ENCODE measurements at places on chromosomes 6 and 20.

GRCh38 chr6:52958546-52959255, 36.4 kb downstream of the GSTA4 start:
- no peak for DNase-seq

DNA sequence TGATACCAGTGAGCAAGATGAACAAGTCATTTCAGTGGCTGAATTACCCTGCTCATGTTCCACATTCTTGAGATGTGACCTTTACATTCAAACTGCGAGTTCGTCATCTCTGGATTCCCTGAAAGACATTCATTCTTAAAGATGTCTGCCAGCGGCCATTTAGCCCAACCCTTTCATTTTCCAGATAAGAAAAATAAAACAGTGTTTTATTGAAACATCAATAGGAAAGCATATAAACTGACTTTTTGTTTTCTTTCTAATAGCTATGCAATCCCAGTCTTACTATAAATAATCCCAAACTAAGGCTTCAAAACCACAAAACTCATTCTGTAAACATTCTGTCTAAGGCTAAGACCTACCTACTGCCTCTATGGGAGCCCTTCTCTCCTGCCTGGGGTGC, 134.0 kb downstream of the SAMD5 start:
- DNase-seq = no peak

DNA sequence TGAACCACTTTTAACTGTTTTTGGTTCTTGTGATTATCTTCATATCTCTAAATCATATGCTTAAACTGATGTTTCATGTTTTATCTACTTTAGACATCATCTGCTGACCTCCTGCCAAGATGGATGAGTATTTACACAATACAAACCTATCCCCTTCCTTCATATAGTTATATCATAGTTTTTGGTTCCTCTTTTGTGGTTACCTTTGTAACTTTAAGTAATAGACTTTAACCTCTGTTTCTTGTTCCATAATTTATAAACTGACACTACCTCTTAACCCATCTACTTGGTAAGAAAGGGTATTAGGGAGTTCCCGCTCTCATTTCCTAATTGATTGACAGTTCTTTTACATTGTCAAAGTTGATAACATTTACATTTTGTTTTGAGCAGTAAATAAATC, 11.9 kb downstream of the PCMT1 start:
- DNase-seq = peak; percentile 27

GRCh38 chr6:137430954-137431353, 63.2 kb downstream of the OLIG3 start:
- DNase-seq = no peak

DNA sequence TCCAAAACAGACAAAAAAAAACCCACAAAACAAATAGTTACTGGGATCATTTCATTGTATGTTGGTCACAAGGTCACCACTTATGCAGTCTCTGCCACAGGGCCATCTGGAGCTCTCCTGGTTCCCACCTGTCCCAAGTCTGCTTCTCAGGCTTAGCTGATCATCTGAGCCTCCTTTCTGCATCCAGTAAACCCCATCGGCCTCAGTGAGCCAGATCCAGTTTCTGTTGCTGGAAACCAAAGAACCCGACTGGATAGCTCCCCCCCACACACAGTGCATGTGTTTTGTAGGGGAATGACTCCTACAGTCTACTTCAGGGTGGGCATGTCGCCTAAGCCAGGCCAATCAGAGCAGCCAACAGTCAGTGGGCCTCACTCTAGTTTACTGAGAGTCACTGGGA, 233.3 kb downstream of the PREX1 start:
- DNase-seq = no peak

GRCh38 chr20:51337126-51337805, 205.3 kb downstream of the NFATC2 start:
- no peak for DNase-seq

GRCh38 chr20:55533632-55534031, 471.7 kb downstream of the CBLN4 start:
- DNase-seq = no peak

GRCh38 chr6:17389274-17389847, 4.0 kb upstream of the CAP2 start:
- no peak for DNase-seq

- peak; percentile 83 for DNase-seq
Observed at GRCh38 chr20:45835825-45836224, 2.2 kb downstream of the SNX21 start.

DNA sequence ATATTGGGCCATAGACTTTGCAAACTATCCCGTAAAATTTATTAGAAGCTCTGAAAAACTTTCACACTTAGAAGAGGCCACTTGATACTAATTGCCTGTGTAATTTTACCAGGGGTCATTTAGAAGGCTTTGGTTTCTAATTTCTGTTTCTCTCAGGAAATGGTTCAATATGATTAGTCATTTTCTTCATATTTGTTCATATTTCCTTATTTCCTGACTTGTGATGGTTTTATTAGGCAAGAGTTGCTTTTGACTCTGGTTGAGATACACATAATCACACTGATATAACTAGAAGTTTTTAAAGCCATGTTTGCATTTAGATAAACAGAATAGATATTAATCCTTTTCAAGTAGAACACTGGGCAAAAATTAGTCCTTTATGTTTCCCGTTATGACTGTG, 11.8 kb upstream of the HBS1L start:
- DNase-seq = no peak

- peak; percentile 56 for DNase-seq
Observed at GRCh38 chr6:142155895-142156757, 9.1 kb downstream of the VTA1 start.

- DNase-seq = no peak
Observed at GRCh38 chr20:62472941-62473585, 2.7 kb downstream of the GATA5 start.

GRCh38 chr20:53739799-53740785, 146.5 kb upstream of the ZNF217 start:
- peak; percentile 32 for DNase-seq

DNA sequence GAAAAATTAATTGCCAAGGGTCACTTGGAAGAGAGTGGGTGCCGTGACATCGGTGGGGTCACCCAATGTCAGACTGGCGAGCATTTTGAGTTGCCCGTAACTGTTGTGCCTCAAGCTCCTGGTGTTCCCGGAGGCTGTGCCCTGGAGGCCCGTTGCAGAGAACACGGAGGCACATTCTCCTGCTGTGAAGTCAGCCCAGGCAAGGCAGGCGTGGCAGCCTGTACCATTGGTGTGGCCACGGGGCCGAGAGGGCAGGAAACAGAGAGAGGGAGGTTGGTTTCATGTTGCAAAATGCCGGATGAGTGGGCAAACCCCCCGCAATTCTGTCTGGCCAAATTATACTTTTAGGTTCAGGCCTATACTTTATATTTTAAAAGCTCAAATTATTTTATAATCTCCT, 81.2 kb downstream of the THBS2 start:
- DNase-seq = no peak

DNA sequence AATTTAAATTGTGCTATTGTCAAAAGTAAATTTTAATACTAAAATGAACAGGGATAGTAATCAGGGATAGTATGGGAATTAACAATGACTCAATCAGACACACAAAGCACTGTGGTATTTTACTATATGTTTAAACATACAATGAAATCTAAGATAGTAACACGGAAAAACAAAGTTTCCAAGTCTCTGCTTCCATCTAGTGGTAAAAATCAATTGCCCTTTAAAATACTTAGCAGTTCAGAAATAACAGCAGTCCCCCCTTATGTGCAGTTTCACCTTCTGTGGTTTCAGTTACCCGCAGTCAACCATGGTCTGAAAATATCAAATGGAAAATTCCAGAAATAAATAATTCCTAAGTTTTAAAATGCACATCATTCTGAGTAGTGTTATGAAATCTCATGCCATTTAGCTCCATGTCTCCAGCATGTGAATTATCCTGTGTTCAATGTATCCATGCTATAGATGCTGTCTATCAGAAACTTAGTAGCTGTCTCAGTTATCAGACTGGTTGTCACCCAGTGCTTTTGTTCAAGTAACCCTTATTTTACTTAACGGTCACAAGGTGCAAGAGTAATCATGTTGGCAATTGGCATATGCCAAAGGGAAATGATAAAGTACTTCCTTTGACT, 58.5 kb downstream of the AHI1 start:
- peak; percentile 56 for DNase-seq

GRCh38 chr20:53888951-53889350, 181.4 kb downstream of the BCAS1 start:
- no peak for DNase-seq

- no peak for DNase-seq
Observed at GRCh38 chr6:56862415-56863175, 92.3 kb upstream of the BEND6 start.

DNA sequence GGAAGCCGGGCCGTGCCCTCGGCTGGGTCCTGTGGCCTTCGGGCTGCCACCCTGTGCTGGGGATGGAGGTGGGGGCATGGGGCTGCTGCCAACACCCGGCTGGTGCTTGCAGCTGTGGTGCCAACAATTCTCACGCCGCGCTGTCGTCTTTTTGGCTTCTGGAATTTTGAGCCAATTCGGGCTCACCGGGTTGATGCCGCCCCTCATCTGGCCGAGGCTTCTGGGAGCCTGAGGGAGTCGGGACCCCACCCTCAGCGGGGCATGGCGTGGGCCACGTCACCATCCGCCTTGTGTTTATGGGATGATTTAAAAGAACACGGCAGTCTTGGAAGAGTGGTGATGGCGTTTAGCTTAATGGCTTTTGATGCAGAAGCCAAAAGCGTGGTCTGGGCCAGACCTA, 8.7 kb upstream of the NPBWR2 start:
- DNase-seq = no peak
